ENCODE measurements at places on chromosomes 2 and 18.

DNA sequence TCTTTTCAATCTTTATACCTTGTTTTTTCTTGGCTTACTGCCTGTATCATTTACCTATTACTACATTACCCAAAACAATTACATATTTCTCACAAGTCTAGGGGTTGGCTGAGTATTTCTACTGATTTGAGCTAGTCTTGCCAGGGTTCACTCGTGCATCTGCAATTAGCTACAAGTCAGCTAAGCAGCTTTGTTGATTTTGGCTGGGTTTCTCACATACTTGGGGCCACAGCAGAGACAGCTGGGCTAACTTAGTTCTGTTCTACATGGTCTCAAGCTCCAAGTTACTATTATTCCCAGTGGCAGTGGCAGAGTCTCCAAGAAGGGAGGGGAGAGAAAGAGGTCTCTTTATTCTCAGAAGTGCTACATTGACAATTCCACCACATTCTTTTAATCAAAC, 54.7 kb upstream of the SP5 start:
- no peak for DNase-seq

DNA sequence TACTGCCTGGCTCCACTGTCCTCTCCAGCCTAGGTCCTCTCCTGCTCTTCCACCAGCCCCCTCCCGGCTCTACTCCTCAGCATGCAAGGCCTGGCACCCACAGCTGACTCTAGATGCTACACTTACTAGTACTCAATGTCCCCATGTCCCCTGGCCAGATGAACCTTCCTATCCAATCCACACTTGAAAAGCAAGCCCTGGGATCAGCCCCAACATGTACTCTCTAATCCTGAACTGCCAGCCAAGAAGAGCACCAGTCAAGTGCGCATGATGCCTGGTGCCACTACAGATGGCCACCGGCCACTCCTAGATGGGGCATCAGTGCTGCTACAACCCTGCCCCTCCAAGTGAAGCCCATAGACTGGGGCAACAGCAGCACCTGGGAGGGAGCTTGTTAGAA, 168.2 kb downstream of the STK39 start:
- DNase-seq: no peak

DNA sequence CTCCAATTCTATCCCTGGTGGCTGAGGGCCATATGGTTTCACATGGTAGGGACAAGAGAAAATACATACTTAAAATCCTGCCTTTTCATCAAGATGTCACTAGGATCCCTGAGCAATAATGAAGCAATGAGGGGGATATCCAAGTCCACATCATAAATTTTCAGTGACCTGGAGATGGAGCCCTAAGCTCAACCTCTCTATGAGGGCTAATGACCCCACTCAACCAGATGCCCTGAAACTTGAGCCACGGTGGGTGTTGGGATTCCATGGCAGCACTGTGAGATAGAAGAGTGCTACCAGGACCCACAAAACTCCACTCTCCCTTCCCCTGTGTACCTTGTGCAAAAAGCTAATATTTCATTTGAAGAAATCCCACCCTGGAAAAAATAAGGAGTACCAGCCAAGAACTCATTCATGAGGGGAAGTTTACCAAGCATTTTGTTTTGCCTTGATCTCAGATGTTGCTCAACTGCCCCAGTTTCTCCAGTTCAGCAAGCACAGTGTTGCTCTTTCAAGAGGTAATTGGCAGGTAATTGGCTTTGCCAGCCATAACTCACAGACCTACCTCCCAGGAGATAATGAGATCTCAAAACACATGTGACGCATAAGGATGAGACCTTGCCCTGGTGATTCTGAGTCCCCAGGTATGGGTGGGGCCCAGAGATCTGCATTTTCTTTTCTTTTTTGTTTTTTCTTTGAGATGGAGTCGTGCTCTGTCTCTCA, 51.0 kb upstream of the TTC39C start:
- DNase-seq: no peak

DNA sequence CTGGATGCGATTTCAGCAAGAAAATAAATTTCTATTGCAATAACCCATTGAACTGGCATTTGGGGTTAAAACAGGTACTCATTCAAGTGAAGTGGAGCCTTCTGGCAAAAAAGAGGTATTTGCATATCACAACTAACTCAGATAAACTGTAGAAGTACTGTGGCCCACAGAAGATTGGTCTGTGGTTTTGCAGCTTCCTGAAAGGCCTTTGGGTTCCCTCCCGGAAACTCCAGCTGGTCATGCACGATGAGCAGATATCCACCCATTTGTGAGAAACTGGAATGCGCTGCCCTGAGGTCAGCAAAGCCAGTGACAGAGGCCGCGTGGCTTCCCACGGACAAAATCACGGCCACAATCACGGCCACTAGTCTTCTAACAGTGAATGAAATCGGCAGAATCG, 106.3 kb downstream of the EPHA4 start:
- no peak for DNase-seq

GRCh38 chr18:78738076-78738690, 241.4 kb upstream of the SALL3 start:
- no peak for DNase-seq

GRCh38 chr2:223051693-223052289, at the start of gene KCNE4:
KCNE4 (plus strand) TSS chr2:223052190; CDS start chr2:223052831, 641 bp downstream.
- DNase-seq: no peak

DNA sequence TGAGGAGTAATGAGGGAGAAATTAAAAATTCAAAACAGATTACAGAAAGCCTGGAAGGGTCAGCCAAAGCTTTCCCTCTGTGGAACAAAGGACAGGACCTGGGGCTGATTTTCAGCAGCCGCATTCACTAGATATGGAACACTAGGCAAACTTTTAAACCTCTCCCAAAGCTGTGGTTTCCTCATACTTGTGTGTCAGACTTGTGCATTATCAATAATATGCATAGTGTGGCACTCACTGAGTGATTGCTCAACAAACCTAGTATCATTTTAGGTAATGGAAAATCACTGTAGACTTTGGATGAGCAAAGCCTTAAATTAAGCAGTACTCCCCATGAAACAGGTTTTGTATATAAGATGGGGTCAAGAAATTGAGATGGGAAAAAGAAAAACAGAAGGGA, 26.3 kb upstream of the IKZF2 start:
- DNase-seq: no peak

GRCh38 chr2:160433466-160434140, 60.0 kb downstream of the RBMS1 start:
- no peak for DNase-seq

DNA sequence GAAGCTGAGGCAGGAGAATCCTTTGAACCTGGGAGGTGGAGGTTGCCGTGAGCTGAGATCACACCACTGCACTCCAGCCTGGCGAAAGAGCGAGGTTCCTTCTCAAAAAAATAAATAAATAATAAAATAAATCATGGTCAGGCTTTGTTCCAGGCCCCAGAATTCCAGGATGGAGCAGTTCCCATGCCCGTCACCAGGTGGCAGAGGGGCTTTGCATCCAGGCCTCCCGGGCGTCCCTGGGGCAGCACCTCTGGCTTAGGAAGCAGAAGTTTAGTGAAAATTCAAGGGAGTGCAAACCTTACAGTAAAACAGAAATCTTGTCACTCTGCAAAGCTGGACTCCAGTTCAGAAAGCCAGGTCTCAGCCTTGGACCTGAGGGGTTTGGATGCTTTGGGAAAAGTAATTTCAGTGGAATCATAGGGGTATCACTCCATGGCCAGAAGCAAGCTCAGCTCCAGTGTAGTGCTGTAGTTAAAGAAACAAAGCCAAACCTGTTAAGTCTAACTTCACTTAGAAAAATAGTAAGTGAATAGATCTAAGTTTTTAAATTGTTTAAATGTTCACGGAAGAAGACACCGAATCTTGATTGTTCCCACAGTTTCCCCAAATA, 512.7 kb downstream of the CMPK2 start:
- no peak for DNase-seq

GRCh38 chr2:16126517-16127275, 186.3 kb downstream of the MYCN start:
- DNase-seq: no peak

DNA sequence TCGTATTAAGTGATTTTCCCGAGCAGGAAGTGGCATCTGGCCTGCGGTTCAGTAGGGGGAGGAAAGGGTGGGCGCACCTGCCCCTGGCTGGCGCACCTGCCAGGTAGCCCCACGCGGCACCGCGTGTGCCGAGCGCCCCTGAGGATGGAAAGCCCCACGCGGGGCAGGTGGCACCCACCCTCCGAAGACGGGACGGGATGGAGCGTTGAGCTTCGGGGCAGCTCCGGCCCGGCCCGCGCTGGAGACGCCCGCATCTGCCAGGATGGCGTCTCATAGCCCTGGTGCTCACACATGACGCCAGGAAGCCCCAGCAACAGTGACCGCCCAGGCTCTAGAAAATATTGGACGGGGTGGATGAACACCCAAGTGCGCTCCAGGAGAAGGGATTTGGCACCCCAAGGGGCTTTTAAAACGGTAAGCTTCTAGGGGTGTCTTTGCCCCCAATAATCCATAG, 2.5 kb upstream of the NFATC1 start:
- no peak for DNase-seq

Measured in activated CD4-positive, alpha-beta T cell treated with anti-CD3 and anti-CD28 coated beads, Interleukin-2, amount 50 U/mL, for 24 hours (primary cell).